ENCODE measurements at places on chromosomes 1 and 21.

GRCh38 chr1:183590244-183591191 is at the start of gene NCF2:
NCF2 (minus strand) TSS chr1:183590459; CDS start chr1:183590329, 130 bp downstream.
- no peak for DNase-seq

GRCh38 chr1:17199267-17200044 is 5.5 kb upstream of the PADI1 start:
- DNase-seq = no peak

GRCh38 chr1:197207081-197207480 is 60.6 kb upstream of the ASPM start:
- DNase-seq = no peak

DNA sequence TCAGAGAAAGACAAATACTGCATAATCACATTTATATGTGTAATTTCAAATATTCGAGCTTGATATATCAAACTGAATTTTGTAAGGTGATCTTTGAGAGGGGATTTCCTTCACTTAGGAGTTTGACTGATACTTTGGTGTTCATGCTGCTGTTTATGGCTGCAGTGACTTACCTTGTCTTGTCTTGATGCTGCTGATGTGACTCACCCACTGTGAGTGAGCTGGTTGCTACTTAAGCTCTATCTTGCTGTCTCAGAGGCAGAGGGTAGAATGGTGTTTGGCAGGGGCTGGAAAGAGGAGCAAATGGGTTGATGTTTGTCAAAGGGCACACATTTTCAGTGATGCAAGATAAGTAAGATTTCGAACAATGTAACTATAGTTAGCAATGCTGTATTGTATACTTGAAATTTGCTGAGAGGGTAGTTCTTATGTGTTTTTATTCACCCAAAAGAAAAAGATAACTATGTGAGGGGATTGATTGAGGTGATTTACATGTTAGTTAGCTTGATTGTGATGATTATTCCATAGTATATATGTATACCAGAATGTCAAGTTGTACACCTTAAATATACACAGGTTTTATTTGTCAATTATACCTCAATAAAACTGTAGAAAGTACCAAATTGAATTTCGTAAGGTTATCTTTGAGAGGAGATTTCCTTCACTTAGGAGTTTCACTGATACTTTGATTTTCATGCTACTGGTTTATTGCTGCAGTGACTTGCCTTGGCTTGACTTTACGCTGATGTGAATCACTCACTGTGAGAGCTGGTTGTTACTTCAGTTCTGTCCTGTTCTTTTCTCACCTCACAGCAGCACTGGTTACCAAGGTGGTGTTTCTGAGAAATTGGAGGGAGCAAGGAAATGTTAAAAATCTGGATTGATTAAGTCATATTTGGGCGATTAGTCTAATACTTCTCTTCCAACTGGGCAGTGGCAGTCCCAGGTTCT is 94.5 kb upstream of the SLC5A9 start:
- no peak for DNase-seq

GRCh38 chr1:229295745-229296144 is 24.8 kb downstream of the RAB4A start:
- no peak for DNase-seq

GRCh38 chr21:37210130-37210529 is 57.0 kb downstream of the VPS26C start:
- no peak for DNase-seq

DNA sequence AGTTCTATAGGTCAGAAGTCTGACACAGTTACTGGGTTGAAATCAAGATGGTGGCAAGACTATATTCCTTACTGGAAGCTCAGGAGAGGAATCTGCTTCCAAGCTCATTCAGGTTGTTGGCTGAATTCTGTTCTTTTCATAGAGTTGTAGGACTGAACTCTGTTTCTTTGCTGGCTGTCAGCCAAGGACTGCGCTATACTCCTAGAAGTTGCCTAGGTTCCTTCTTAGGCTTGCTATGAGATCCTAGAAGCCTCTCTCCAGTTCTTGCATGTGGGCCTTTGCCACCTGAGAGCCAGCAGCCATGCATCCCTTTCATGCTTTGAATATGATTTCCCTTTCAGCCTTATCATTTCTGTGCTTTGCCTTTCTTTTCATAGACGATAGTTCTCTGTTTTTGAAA is 176.4 kb downstream of the RPS6KC1 start:
- no peak for DNase-seq
